Hematopoietic multipotent progenitor cell treated with erythropoietin and hydrocortisone succinate and interleukin-3 and kit ligand, for 17 days (in vitro differentiated cells): ENCODE measurements at places on chromosomes 12 and 14.
A peak's percentile ranks its signal among the peaks of the same experiment; 100 is the strongest.

- no peak for DNase-seq
Measured at GRCh38 chr14:29999013-29999539, 71.4 kb upstream of the PRKD1 start.

DNA sequence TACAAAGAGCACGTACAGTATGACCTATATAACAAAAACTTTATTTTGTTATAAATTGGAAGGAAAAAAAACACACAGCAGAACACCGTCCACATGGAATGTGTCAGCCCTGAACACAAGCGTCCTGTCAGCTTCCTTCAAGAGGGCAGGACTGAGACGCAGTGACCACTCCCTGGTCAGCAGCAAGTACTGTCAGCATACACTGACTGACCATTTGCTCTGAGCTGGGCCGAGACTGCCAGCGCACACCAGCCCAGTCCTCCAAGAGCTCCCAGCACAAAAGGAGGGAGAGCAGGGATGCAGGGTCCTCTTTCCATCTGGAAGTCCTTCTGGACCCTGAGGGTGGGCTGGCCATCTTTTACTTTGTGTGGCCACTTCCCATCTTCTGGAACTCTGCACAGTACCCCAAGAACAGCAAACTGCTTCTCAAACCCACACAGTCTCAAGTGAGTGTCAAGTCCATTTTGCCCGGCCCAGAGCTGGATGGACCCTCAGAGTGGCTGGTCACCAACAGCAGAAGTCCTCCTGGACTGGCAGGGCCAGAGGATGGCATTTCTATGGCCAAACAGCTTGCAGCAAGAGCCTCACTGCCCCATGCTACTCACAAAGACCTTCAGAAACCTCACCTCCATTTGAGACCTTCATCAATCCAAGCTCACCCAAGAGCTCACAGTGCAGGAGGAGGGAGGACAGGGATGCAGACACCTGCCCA, 11.7 kb downstream of the CCDC88C start:
- DNase-seq: no peak

DNA sequence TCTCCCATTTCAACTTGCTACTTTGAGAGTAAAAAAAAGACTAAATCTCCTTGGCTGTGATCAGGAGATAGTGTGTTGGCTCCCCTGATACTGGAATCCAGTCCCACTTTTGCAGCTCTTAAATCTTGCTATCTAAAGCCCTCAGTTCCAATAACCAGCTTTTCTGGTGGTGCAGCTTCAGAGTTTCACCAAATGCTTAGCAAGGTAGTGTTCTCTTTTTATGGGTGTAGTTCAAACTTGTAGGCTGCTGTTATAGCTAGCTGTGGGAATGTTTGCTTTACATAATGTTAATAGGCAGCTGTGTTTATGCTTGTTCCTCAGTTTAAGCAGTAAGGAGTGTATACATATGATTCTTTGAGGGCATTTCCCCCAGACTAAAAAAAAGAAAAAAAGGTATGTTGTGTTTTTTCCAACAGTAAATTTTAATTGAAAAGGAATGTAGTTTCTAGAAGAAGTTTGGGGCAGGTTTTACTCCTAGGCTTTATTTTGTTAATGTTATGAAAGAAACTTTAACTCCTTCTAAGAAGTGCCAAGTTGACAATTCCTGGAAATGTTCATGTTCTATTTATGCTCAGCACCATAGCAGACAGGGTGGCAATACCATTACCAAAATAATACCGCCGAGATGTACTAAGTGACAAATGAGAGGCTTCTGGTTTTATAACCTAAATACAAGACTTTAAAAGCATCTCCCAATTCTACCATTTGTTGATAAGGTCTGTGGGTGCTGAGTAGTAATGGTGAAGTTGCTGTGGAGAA, 12.1 kb downstream of the CRADD start:
- no peak for DNase-seq

GRCh38 chr12:49854976-49855375, 12.1 kb upstream of the BCDIN3D start:
- DNase-seq: no peak

GRCh38 chr12:125402874-125403789, 337.9 kb downstream of the AACS start:
- DNase-seq: peak; percentile 33

GRCh38 chr12:70248876-70249275, 5.6 kb downstream of the CNOT2 start:
- DNase-seq: no peak

GRCh38 chr14:91021991-91022621, 38.3 kb downstream of the RPS6KA5 start:
- no peak for DNase-seq

GRCh38 chr12:67433385-67434175, 164.4 kb downstream of the CAND1 start:
- DNase-seq: no peak

DNA sequence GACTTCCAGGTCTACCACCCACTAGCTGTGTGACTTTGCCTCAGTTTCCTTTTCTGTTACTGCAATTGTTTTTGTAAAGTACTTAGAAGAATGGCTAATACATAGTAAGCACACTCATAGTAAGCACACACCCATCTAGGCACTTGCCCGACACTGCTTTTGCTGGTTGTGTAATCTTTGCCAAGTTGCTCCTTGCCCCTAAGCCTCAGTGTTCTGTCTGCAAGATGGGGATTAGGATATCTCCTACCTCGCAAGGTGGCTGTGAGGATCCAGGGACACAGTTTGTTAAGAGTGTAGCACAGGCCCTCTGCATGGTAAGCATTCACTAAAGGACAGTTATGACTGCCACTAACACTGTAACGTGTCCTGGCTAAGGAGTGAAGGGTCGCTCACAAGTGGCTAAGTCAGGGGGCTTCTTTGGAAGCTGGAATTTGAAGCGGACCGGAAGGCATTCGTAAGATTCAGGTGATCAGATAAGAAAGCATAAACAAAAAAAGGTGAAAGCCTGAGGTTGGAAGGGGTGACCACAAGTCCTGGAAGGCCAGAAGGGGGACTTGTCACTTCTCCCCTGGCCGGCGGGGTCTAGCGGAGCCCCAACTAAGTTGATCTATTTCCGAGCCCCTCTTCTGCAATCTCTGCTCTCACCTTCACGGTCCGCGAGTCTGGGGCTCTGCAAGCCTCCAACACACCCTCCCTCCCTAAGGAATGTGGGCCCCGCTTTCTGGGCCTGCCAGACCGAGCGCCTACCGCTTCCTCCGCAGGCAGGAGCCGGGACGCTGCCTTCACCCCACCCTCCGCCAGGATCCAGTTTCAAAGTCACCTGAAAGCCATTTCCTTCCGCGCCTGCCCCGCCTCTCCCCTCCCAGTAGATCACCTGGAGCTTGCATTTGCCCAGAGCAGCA, 1.5 kb upstream of the PLEKHG3 start:
- no peak for DNase-seq

- DNase-seq: no peak
Measured at GRCh38 chr12:108046650-108047049, 82.4 kb upstream of the WSCD2 start.

DNA sequence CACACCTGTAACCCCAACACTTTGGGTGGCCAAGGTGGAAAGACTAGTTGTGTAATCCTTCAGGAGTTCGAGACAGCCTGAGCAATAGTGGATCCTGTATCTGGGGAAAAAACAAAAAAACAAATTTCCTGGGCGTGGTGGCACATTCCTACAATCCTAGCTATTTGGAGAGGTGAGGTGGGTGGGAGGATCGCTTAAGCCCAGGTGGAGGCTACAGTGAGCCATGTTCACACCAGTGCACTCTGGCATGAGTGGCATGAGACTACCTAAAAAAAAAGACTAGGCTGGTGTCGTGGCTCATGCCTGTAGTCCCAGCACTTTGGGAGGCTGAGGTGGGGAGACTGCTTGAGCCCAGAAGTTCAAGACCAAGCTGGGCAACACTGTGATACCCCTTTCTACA, 17.2 kb downstream of the PTGES3 start:
- DNase-seq: no peak

DNA sequence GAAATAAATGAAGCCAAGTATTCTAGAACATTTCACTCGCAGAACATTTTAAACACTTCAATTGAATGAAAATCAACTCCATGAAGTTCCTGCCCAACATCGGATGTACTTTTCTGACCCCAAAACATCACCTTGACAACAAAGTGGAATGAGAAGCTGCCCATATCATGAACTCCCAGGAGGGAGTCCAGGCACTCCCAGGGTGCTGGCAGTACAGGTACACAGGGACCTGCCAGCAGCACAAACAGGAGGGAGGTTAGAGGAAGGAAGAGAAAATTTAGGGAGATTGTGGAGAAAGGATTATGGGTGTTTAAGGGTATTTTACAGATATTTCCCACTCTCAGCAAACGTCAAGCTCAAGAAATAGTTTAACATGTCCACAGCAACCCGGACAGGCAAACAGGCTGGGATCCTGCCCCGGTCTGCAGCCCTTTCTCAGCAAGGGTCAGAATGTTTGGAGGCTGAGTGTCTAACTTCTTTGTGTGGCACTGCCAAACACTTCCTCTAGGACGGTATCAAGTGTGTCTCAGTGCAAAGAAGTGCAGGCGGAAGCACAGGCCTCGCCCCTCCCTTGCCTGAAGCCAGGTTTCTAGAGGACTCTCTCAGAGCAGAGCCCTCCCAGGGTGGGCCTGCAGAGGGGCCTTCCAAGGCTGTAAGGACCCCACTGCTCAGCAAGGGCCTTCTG, 72.2 kb downstream of the SETD3 start:
- DNase-seq: no peak

- DNase-seq: no peak
Measured at GRCh38 chr14:76701436-76701835, 59.8 kb upstream of the VASH1 start.

DNA sequence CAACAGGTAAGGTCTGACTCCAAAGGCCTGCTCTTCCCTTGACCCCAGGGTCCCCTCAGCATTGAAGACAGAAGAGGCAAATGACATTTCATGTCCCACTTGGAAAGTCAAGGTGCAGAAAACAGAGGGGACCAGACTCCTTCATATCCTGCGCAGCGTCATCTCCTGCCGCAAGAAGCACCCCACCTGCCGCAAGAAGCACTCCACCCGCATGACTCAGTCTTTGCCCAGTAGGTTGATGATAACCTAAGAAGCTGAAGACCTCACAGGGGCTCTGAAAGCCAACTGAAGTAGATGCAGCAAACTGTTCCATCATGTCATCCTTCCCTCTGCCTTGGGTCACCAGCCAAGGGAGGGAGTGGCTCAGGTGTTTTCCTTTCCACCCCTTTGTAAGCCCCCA, 11.6 kb upstream of the SMUG1 start:
- DNase-seq: no peak

GRCh38 chr14:36820111-36820709, 158.6 kb downstream of the PAX9 start:
- DNase-seq: no peak

- DNase-seq: no peak
Measured at GRCh38 chr12:57142727-57143126, 4.7 kb downstream of the LRP1-AS start.

- DNase-seq: no peak
Measured at GRCh38 chr12:6318440-6318879, 8.0 kb downstream of the PLEKHG6 start.

DNA sequence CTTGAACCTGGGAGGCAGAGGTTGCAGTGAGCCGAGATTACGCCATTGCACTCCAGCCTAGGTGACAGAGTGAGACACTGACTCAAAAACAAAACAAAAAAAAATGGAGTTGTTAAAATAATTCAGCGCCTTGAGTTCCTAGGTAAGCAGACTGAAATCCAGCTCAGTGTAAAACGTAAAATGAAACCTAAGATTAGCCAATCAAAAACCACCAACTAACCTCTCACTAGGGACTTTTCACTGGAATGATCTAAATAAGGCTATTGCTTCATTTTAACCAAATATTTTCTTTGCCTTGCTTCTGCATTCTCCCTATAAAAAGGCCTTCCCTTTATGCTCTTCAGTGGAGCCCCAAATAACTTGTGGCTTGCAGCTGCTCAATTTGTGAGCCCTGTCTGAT, 91.6 kb upstream of the HIF1A start:
- no peak for DNase-seq

DNA sequence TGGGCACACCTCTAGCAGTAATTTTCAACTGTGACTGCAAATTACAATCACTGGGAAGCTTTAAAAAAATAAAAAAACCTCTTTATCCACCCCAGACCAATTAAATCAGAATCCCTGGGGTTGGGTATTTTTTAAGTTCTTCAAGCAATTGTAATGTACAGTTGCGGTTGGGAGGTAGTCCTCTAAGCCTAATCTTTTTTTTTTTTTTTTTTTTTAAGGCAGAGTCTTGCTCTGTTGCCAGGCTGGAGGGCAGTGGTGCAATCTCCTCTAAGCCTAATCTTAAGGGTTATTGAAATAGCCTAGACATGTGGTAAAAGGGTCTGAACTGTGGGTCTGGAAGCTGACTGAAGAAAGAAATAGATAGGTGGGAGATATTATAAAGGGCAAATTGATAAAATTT, 230.5 kb downstream of the AKAP6 start:
- no peak for DNase-seq

DNA sequence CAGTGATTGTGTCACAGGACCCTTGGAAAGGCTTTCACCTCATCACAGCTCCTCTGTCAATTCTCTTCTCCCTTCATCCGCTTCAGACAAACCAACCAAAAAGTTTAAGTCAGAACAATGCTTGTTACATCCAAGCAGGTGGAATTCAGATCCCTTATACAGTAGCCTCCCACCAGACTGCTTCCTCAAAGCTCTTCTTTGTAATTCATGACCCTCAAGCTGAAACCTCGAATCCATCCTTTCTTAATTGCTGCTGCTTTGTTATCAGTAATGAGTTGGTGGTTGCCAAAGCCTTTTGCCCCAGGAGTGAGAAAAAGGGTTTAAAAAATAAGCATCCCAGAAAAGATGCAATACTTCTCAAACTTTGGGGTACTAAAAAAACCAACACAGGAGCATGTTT, 9.5 kb downstream of the BEST3 start:
- no peak for DNase-seq

DNA sequence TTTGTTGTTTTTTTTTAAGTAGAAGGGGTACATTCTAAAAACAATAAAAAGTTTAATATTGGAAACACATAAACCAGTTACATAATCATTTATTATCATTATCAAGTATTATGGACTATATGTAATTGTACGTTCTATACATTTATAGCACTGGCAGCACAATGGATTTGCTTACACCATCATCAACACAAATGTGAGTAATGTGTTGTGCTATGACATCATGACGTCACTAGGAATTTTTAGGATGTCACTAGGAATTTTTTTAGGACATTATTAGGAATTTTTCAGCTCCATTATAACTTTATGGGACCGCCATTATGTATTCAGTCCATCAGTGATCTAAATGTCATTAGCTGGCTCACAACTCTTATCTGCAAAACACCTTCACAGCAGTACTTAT, 126.8 kb upstream of the SYT10 start:
- DNase-seq: no peak

DNA sequence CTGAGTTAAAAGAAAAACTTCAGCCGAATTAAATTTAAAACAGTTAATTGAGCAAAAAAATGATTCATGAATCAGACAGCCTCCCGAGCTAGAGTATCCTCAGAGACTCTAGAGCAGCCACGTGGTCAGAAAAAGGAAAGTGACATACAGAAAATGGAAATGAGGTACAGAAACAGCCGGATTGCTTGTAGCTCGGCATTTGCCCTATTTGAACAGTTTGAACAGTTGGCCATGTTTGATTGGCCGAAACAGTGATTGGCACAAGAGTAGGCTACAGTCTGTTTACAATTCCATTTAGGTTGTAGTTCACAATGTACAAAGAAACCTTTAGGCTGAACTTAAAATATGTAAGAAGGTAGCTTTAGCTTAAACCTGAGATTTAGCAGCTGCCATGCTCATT, 12.9 kb upstream of the OXA1L start:
- DNase-seq: no peak
